SJSA1 (cell line): ENCODE measurements at places on chromosomes 3 and 15. TPM values are rescaled to one million over a fixed set of nuclear protein-coding genes. Genes with fewer than 3 reads are reported as not detected.

The NAALADL2 gene
- 4.7 and 9.1 TPM in 2 replicates for total RNA-seq

The ZNF770 gene
- 11.9 and 22.0 TPM in 2 replicates for total RNA-seq

DNA sequence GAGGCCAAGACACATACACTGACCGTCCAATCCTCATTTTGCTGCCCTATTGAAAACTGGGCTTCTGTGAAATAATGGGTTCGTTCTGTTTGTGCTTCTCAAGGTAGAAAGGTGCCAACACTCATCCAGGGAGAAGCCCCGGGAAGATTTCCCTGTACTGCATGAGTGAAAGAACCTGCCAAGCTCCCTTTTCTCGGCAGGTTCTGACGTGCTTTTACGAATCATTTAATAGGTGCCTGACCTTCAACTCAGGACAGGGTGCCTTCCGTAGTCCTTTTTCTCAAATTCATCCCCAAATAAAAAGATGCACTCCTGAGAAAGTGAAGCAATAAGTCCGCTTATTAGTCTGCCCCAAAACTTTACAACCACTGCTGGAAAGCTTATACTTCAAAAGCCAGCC lies 64.2 kb downstream of the B3GNT5 start:
- H3K4me3 ChIP-seq: no peak overlapping the region
- no peaks in the 10 kb centered on the region for H3K36me3 ChIP-seq
- no peak overlapping the region; the same call in 1 of the 2 replicates for H3K27ac ChIP-seq
- DNase-seq: no peak
- no peaks in the 10 kb centered on the region for H3K27me3 ChIP-seq
- peaks cover 36% of the 10 kb centered on the region for H3K4me1 ChIP-seq

DNA sequence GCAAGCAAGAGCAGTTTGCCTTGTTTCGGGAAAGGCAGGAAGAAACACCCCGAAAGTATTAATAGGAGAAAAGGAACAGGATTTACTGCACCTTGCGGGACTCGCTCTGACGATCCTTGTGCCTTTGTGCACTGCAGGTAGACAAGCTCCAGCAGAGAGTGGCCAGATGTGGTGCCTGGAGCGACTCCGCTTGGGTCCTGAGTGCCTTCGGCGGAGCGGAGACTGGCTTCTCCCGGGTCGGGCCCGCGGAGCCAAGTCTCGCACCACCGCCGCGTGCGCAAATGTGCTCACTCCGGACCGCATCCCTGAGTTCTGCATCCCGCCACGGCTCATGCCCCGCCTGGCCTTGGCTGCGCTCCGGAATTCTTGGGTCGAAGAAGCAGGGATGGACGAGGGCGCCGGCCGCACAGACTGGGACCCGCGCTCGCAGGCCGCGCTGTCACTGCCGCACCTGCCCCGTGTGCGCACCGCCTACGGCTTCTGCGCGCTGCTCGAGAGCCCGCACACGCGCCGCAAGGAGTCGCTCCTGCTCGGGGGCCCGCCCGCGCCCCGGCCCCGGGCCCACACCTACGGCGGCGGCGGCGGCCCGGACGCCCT lies 769 bp downstream of the C2CD4A start:
- peak overlapping the region; percentile 41 for H3K4me3 ChIP-seq
- H3K36me3 ChIP-seq: no peaks in the 10 kb centered on the region
- H3K4me1 ChIP-seq: peaks cover 15% of the 10 kb centered on the region
- no peak for DNase-seq

The DPPA2 gene
- total RNA-seq: not detected in 2 replicates

The FYCO1 gene
- total RNA-seq: 5.4 and 7.6 TPM in 2 replicates

DNA sequence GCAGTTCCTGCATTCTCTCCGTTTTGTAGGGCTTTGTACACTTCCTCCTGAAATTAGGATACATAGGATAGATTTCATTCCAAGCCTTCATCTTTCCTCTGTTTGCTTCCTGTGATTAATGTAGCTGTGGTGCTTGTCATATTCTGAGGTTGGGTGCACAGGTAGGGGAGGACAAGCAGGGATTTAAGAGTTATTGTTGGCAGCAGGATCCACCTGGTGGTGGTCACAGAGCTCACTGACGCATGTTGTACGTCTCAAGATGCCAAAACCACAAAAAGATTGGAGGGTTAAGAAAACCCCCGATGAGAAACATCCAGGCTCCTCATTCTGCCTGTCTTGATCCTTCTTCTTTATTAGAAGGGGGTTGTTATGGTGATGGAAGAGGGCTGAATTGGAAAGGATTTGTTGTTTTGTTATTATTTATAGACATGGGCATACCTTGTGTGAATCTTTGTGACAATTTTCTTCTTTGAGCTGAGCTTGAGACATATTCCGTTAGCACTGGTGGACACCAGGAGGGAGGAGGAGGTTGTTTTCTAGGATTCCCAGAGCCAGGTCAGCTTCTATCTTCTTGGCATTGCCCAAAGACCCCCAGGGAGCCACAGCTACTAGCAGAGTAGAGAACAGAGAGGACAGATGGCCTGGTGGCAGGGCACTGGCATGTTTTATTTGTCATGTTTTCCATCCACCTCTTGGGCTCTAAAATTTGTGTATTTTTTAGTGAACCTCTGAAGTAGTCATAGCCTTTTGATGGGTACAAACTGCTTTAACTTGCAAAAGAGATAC lies 57.7 kb upstream of the LARS2 start:
- H3K4me1 ChIP-seq: no peaks in the 10 kb centered on the region
- DNase-seq: no peak
- H3K36me3 ChIP-seq: no peaks in the 10 kb centered on the region

The GCSAM gene
- not detected in 2 replicates for total RNA-seq

The STAB1 gene
- total RNA-seq: not detected in 2 replicates

The FRMD4B gene
- 1.3 and 13.7 TPM in 2 replicates for total RNA-seq

- H3K27me3 ChIP-seq: no peaks in the 10 kb centered on the region
- H3K4me1 ChIP-seq: peaks cover 71% of the 10 kb centered on the region
- peak overlapping the region; percentile 66 for H3K27ac ChIP-seq
- peak overlapping the region; percentile 88 for H3K4me3 ChIP-seq
Measured at GRCh38 chr3:184175506-184175905, 851 bp downstream of the AP2M1 start.

The GP9 gene
- total RNA-seq: not detected in 2 replicates

The LDHAL6B gene
- total RNA-seq: not detected in 2 replicates

The OR5K2 gene
- total RNA-seq: not detected in 2 replicates
